ENCODE measurements at places on chromosomes 4 and X.

- no peak for DNase-seq
Observed at GRCh38 chr4:123163501-123163900, 233.1 kb upstream of the SPRY1 start.

GRCh38 chr4:46390355-46391058 is 579 bp upstream of the GABRA2 start:
- DNase-seq: peak; percentile 32

- DNase-seq: no peak
Observed at GRCh38 chrX:46739736-46740135, 19.2 kb downstream of the SLC9A7 start.

DNA sequence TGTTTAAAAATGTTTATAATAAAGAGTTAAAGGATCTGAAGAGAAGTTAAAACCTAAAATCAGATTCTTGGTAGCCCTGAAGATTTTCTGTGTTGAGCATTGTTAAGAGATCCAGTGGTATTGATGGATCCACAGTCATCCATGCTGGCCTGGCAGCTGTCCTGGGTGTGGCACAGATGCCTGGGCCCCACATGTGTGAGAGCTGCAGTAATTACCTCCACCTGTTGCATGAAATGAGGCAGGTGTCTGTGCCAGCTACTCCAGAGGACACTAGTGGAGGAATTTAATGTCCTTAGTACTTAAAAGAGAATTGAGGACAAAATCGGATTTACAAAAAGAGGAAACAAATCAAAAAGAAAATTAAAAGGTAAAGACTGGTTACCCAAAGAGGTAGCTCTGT is 44.0 kb downstream of the MGST2 start:
- DNase-seq: no peak

DNA sequence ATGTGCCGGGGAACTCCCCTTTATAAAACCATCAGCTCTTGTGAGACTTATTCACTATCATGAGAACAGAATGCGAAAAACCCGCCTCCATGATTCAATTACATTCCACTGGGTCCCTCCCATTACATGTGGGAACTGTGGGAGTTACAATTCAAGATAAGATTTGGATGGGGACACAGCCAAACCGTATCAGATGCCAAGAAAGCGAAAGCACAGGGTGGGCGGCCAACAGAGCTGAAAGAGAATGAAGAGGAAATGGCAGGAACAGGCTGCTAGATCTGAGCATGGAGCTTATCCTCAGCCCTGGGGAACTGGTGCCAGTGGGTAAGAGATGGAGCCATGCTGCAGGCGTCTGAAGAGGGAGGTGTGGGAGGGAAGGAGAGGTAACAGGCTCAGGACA is 117.7 kb upstream of the PNPLA4 start:
- no peak for DNase-seq

DNA sequence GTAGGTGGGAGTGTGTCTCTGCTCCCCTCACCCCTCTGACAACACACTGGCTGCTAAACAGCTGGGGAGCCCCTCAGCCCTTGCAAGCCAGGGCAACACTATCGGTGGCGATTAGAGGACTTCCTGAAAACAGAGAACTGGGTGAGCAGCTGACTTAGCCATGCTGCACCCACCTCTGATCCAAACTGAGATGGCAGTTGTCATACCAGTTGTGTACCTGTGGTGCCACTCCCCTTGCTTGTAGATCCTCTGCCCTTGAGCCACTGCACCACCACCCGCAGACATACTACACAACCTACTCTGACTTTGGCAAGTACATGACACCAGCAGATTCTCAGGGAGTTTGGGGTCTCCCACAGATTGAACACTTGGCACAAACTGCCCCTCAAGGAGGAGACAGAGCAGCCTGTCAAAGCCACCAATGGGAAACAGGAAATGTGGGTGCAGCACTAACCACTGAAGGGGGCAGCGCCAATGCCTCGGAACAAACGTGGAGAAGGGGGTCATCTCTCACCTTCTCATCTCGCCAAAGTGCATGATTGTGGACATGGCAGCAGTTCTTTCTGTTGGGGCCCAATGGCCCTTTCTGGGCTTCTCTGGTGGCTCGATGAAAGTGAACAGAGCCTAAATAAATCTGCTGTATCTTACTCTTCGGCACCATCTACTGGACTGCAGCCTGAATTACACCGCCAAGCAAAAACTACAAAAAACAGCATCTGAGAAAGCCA is 119.8 kb downstream of the NEK1 start:
- peak; percentile 47 for DNase-seq

DNA sequence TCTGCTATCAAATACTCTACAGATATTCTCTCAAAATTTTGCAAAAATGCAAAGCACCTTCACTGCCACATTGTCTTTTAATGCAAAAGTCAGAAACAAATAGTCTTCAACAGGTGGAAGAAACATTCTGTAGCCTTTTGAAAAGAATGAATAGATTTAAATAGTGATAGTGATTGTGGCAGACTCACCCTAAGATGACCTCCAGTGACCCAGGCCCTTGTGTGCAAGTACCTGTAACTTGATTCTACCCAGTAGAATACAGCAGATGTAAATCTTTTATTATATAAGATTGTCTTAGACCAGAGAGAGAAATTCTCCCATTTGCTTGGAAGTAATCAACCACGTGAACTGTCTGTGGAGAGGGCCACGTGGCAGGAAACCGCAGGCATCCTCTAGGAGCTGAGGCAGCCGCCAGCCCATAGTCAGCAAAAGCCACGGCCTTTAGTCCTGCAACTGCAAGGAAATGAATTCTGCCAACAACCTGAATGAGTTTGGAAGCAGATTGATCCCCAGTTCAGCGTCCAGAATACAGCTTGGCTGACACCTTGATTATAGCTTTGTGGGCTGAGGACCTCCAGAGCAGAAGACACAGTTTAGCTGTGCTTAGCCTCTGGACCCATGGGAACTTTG is 272.5 kb downstream of the ARHGAP10 start:
- no peak for DNase-seq

GRCh38 chrX:22538580-22538979 is 265.9 kb downstream of the CBLL2 start:
- no peak for DNase-seq

GRCh38 chrX:34839451-34839850 is 103.1 kb upstream of the FAM47B start:
- no peak for DNase-seq

DNA sequence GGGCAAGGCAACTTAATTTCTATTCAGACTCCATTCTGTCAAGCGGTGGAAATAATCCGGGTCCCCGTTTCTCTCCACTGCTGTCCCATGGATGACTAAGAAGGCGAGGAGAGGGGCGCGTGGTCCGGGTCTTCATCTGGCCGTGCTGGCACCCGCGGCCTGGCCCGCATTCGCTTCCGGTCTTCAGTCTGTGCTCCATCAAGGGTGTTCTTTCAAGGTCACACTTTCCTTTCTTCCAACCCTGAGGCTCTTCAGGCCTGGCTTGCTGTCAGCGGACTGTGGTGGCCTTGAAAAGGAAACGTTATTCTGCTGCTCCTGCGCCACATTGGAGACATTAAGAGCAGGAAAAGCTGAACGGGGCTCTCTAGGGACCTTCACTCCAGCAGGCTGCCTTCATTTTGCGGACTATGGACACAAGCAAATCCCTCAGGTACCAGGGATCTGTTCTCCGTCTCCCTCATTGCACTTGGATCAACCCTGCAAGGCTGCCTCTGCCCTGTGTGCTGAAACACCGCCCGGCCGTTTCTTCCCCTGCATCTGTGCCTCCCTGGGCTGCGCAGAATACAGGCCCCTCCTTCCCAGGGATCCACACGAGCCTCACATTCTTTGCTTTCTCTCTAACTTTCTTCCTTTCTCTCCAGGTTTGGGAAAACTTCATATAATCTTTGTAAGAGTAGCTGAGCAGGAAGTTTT is 5.7 kb upstream of the SLC25A4 start:
- no peak for DNase-seq

- DNase-seq: no peak
Observed at GRCh38 chr4:168257768-168258167, 60.8 kb downstream of the DDX60 start.
